ENCODE measurements at places on chromosomes 3 and 15. TPM values are rescaled to one million over a fixed set of nuclear protein-coding genes. Genes with fewer than 3 reads are reported as not detected.

DNA sequence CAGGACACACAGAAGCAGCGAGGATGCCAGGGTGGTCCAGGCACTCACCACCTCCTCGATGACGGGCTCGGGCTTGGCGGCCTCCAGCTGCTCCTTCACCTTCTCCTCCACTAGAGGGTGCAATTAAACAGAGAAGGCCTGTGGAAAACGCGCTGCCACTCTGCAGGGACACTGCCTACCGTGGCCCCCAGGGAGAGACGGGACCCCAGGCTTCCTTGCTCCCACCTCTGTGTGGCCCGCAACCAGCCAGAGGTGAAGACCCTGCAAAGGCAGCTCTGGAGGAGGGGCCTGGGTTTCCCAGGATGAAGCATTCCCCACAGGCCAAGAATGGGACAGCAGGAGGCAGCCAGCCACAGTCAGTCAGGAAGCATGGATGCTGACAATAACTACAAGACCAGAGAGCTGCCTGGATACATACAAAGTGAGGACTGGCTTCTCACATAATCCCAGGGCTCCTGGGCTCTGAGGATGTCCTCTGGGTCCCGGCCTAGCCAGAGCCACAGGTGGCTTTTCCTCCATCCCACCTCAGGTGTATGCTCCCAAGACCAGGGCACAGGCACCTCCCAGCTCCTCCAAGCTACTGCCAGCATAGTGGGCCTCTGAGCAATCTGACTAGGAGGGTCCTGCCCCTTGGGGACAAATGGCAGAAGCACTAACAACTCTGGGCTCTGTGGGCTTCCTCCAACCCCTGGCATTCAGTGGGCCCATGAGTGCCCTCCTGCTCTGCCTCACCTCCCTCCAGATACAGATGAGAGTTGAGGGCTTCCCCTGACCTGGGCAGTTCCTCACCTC, 46.2 kb downstream of the PTH1R start:
- H3K4me3 ChIP-seq: no peak overlapping the region
- peak; percentile 61 for DNase-seq
- peaks cover 68% of the 10 kb centered on the region for H3K36me3 ChIP-seq
- peak overlapping the region; percentile 52 for H3K27ac ChIP-seq

DNA sequence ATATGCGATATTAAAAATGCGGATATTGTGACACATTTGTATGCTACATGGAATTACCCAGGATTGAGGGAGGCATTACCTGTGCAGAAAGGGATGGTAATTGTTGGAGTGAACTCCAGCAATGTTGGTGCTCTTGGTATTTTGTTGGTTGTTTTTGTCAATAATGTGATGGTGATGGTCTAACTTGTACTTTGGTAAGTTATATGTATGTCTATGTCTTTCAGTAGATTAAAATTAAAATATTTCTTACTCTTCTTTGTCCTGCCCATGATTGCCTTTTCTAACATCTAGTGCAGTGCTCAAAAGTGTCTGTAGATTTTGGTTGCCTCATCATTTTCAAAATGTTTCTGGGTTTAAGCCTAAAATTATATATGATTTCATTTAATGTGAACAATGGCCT, 192.7 kb downstream of the ROBO2 start:
- no peak for DNase-seq
- H3K36me3 ChIP-seq: no peaks in the 10 kb centered on the region
- no peak overlapping the region for H3K4me3 ChIP-seq
- H3K27me3 ChIP-seq: no peaks in the 10 kb centered on the region
- no peak overlapping the region for H3K27ac ChIP-seq
- no peaks in the 10 kb centered on the region for H3K4me1 ChIP-seq

- peak overlapping the region; percentile 2 for H3K27ac ChIP-seq
- H3K27me3 ChIP-seq: no peaks in the 10 kb centered on the region
- no peak for DNase-seq
- H3K36me3 ChIP-seq: peaks cover 41% of the 10 kb centered on the region
Measured at GRCh38 chr3:52106951-52107611, 47.1 kb downstream of the POC1A start.

DNA sequence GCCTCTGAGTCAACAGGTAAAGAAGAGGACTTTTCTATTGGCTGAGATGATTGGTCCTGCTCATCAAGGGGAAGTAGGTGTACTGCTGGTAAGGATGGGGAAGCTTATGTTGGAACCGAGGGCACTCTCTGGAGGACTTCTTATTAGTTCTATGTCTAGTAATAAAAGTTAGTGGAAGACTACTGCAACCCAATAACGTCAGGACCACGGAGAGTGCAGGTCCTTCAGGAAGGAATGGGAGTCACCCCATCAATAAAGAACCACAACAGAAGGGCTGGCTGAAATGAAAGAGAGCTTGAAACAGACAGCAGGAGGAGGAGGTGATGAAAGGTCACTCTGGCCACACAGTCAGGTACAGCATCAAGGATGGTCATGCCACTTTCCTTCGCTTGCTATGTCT, 68.8 kb upstream of the PRR23E start:
- DNase-seq: no peak
- H3K27ac ChIP-seq: no peak overlapping the region
- H3K4me1 ChIP-seq: no peaks in the 10 kb centered on the region

DNA sequence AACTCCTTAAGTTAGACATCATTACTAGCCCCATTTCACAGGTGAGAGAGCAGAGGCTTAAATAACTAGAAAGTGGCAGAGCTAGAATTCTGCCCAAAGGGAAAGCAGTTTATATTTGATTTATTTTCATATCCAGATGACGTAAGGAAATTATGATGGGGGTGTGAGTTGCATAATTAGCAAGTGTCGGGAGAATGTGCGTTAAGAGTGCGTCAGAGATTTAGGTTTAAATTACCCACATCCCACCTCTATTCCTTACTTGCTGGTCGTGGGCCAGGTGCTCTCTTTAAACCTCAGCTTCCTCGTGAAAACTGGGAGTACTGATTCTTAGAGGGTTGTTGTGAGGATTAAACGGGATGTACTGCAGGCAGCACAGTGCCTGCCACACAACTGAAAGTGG, 32.3 kb downstream of the FSTL1 start:
- no peak for DNase-seq
- no peak overlapping the region for H3K27ac ChIP-seq
- no peaks in the 10 kb centered on the region for H3K36me3 ChIP-seq
- peaks cover 8% of the 10 kb centered on the region for H3K27me3 ChIP-seq

GRCh38 chr3:71103430-71103921, 480.1 kb downstream of the FOXP1 start:
- H3K27ac ChIP-seq: peak overlapping the region; percentile 34
- H3K36me3 ChIP-seq: peaks cover 44% of the 10 kb centered on the region
- peaks cover 68% of the 10 kb centered on the region for H3K4me1 ChIP-seq
- H3K27me3 ChIP-seq: no peaks in the 10 kb centered on the region
- DNase-seq: no peak
- H3K4me3 ChIP-seq: no peak overlapping the region

GRCh38 chr3:170046269-170047132, 8.7 kb downstream of the GPR160 start:
- H3K4me1 ChIP-seq: peaks cover 15% of the 10 kb centered on the region
- no peak for DNase-seq
- no peak overlapping the region for H3K4me3 ChIP-seq
- no peak overlapping the region for H3K27ac ChIP-seq
- H3K36me3 ChIP-seq: no peaks in the 10 kb centered on the region
- no peaks in the 10 kb centered on the region for H3K27me3 ChIP-seq

GRCh38 chr3:132974097-132974496, 64.1 kb upstream of the TMEM108 start:
- no peak overlapping the region for H3K4me3 ChIP-seq
- DNase-seq: no peak
- H3K36me3 ChIP-seq: no peaks in the 10 kb centered on the region
- H3K27me3 ChIP-seq: no peaks in the 10 kb centered on the region

DNA sequence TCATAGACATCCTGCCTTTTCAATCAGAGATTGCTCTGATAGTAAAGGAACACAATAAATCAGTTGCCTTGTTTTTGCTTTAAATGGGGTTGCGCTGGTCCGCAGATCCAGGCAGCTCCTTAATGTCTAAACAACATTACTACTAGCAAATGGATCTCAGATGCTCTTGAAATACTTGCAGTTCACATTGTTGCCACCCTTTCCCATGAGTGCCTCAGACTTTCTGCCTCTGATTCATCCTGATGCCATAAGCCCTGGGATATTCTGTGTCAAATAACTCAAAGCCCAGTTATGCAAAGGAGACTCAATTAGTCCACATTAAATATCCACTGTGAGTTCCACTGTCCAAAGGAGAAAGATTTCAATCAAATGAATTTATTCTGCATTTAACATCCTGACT, 196.7 kb downstream of the PLCH1 start:
- peaks cover 26% of the 10 kb centered on the region for H3K4me1 ChIP-seq
- no peak overlapping the region for H3K27ac ChIP-seq
- H3K27me3 ChIP-seq: no peaks in the 10 kb centered on the region
- no peak overlapping the region for H3K4me3 ChIP-seq
- no peak for DNase-seq

DNA sequence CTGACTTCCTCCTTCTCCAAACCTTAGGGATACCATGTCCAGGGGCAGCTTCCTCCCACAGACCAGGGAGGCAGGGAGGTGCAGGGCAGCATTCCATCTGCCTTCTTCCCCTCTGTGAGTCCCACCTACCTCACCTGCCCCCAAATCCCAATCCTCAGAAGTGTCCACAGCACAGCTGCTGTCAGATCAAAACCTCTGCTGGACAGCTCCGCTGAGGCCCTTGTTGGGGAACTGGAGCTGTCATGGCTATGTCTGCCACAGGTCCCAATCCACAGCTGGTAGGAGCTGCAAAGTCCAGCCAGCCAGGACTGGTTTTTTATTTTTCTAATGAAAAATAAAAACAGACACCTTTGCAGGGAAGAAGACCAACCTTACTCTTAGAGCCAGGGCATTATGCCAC, 40.7 kb upstream of the TBC1D21 start:
- H3K27me3 ChIP-seq: peaks cover 14% of the 10 kb centered on the region
- no peak for DNase-seq
- H3K36me3 ChIP-seq: no peaks in the 10 kb centered on the region
- no peak overlapping the region for H3K27ac ChIP-seq
- H3K4me1 ChIP-seq: no peaks in the 10 kb centered on the region
- no peak overlapping the region for H3K4me3 ChIP-seq

- H3K4me3 ChIP-seq: no peak overlapping the region
- H3K36me3 ChIP-seq: no peaks in the 10 kb centered on the region
- H3K27me3 ChIP-seq: peaks cover under 1% of the 10 kb centered on the region
- H3K4me1 ChIP-seq: peaks cover 16% of the 10 kb centered on the region
- peak overlapping the region; percentile 78 for H3K27ac ChIP-seq
Measured at GRCh38 chr3:43755516-43756200, 64.9 kb downstream of the ABHD5 start.

DNA sequence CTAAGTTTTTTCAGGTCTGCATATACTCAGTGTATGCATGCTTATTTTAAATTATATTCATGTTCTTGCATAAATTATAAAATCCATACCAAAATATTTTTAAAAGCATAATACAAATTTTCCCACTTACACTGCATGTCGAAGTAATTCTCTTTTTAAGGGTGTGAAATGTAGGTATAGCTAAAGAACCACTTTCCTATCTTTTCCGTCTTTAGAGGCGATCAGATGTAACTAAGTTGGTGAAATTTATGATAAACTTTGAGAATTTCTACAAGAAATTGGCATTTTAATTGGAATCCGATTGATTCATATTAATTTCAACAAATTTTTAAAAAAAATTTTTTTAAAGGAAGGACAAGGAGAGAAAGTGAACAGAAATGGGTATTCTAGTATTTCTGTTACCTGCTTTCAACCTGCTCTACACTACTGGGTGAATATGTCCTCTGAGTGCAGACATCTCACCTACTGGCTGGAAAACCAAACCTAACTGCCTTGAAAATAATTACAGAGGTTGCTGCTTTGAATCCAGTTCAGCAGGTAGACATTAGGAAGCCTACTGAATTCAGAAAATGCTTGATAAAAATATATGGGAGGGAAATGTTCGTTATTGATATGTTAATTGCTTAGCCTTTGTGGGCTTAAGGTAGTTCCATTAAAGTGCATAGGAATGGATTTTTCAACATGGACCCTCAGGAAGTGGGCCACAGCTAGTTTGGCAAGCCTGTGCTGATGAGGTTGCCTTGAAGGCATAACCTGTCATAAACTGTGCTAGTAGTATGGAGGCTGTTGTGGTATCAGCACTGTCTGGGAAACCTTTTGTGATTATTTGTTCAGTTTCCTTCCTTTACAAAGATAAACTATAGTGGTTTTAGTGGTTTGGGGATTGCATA, 5.1 kb downstream of the TRIM71 start:
- peaks cover 45% of the 10 kb centered on the region for H3K27me3 ChIP-seq
- no peak overlapping the region for H3K4me3 ChIP-seq
- peaks cover 2% of the 10 kb centered on the region for H3K36me3 ChIP-seq
- no peak overlapping the region for H3K27ac ChIP-seq
- peaks cover 6% of the 10 kb centered on the region for H3K4me1 ChIP-seq
- DNase-seq: no peak

GRCh38 chr3:79490165-79491028, 277.4 kb downstream of the ROBO1 start:
- no peaks in the 10 kb centered on the region for H3K4me1 ChIP-seq
- H3K27ac ChIP-seq: no peak overlapping the region
- no peaks in the 10 kb centered on the region for H3K36me3 ChIP-seq

GRCh38 chr15:77044228-77045042, 26.5 kb downstream of the TSPAN3 start:
- H3K4me1 ChIP-seq: no peaks in the 10 kb centered on the region
- peaks cover 75% of the 10 kb centered on the region for H3K36me3 ChIP-seq
- H3K27ac ChIP-seq: no peak overlapping the region
- no peaks in the 10 kb centered on the region for H3K27me3 ChIP-seq

DNA sequence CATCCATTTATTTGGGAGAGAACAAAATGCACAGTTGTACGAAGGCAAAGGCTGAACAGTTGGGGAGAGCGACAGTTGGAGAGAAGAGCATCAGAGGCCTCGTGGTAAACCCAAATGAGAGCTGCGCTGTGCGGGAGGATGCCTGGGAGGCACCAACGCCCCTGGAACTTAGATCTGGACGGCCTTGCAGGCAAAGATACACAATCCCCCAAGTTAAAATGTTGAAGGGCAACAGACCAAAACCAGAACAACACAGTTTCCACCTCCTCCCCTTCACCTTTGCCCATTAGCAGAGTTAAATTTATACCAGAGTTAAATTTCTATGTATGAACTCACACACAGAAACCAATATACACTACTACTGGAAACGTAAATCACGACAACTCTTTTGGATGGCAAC, 339.6 kb downstream of the RORA start:
- no peak overlapping the region for H3K27ac ChIP-seq
- no peaks in the 10 kb centered on the region for H3K36me3 ChIP-seq
- H3K4me3 ChIP-seq: no peak overlapping the region
- H3K27me3 ChIP-seq: peaks cover 17% of the 10 kb centered on the region
- H3K4me1 ChIP-seq: peaks cover 4% of the 10 kb centered on the region

The ATR gene
- 33.6 TPM for total RNA-seq

The FOXL2NB gene
- not detected for total RNA-seq

The ACKR4 gene
- not detected for total RNA-seq

The GOLGA8G gene
- not detected for total RNA-seq
